ENCODE measurements at places on chromosomes 5 and 9.

DNA sequence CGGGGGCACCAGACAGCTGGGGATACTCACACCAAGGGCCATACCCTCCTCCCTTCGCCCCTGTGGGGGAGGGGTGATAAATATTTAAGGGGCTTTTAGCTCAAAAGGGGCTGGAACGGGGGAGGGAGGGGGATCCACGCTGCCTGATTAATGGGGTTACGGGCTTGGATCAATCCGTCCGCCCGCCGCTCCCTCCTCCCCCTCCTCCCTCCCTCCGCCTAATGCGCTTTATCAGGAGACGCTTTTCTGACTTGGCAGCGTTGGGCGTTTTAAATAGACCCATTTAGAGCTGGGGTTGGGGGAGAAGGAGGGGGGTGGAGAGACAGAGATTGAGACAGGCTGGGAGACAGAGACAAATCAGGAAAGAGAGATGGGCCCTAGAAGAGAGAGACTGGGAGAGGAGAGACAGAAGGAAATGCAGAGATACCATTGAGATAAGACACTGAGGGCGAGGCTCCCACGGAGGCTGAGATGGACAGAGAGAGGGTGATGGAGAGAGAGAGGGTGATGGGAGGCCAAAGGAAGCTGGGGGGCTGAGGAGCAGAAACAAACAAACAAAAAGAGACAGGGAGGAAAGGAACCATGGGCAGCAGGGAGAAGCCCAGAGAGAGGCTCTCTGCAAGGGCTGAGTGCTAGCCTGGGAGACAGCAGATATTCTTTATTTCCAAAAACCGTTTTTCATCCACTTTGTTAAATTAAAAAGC lies 10.3 kb downstream of the CNTFR start:
- no peak for DNase-seq

DNA sequence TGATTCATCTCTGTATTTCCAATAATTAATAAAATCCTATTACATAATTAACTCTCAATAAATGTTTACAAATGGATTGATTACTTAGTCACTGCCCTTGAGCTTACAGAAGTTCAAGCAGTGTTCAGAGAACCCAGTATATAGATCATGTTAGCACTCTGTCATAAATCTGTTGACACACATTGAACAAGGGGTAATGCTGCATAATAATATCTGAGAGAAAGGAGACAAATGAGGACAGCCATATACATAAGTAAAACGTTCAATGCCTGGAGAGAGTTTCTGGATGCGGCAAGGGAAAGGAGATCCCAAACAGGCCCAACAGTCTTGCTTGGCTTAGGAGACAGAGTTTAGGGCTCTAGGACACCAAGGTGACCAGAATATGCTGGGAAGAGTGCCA lies 270.2 kb downstream of the FBXL17 start:
- DNase-seq, result no peak

DNA sequence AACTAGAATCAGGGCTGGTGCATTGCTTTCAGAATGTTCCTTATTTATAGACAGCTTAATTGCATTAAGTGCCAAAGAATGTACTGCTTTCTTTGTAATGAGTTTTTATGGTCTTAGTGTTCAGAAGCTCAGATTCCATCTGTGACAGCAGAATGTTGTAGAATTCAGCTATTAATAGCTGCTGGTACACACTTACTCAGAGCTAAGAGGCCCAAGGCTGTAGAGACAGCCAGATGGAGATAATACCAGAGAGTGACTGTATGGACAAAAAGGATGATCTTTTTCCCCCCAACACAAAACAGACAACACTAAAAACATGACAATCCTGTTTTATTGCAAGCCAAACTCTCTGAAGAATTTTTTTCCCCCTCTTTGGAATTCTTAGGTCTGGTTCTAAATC lies 50.2 kb downstream of the PPP2R2B start:
- no peak for DNase-seq

- DNase-seq, result no peak
Measured at GRCh38 chr5:97543166-97543565, 360.1 kb upstream of the RIOK2 start.

- no peak for DNase-seq
Measured at GRCh38 chr9:123562844-123563346, 206.9 kb downstream of the CRB2 start.

- no peak for DNase-seq
Measured at GRCh38 chr9:110006657-110007056, 201.3 kb downstream of the C9orf152 start.

DNA sequence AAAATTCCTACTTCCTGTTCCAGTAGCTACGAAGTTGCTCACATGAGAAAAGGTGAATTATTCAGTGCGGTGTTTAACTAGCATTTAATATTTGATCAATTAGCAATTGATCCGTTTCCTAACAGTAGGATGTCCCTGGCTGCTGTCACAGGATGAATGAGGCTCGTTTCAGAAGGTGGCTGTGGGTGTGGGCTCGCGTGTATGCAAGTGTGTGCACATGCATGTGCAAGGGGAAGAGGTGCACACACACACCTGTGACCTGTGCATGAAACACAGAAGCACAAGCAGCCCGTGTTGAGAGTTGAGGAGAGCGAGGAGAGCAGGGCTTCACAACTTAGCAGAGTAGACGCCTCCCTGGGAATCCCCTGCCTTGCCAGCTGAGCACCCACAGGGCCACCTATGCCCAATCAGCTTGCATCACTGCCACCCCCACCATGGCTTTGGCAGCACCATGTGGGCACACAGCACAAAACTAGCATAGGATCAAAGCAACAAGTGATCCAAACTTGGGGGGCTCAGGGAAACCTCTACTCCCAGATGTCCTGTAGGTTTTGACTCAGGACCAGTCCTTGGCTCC lies 107.2 kb downstream of the C5orf15 start:
- no peak for DNase-seq

GRCh38 chr5:129096382-129096991 lies 1.9 kb downstream of the ISOC1 start:
- DNase-seq, result no peak

DNA sequence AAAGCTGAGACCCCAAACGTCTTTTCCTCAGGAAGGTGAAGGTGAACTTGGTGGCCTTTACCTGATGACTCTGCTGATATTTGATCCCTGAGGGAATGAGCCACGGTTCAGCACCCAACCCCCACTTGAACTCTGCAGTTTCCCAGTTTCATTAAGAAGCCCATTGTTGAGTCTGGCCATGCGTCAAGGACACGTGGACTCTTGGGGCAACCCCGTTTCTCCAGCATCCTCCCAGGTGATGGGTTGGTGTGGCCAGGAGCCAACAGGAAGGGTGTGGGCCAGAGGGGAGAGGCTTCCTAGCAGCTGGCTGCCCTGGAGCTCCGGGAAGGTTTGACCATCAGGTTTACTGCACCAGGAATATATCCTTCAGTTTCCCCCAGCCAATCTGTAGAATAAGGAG lies 59.5 kb upstream of the GNE start:
- no peak for DNase-seq

GRCh38 chr9:114968671-114969070 lies 38.3 kb upstream of the TNFSF8 start:
- DNase-seq, result no peak

DNA sequence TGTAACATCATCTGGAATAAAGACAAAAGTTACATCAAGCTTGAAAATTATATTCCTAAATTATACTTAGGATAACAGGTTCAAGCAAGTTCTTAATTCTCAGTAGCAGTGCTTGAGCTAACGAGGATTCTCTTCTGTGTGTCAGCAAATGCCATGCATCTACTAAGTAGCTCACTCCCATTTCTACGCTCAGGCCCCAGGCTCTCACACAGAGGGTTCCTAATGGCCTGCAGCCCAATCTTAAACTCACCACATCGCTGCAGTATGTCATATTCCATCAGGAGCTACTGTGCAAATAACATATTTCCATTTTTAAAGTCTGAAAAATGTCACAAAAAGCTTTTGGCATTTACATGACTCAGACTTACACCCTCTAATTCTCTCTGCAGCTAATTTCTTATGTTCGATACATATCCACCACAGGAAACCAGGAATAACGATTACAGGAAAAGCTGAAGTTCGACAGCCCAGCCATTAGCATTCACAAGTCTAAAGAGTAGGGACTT lies 474.8 kb downstream of the EFNA5 start:
- no peak for DNase-seq

DNA sequence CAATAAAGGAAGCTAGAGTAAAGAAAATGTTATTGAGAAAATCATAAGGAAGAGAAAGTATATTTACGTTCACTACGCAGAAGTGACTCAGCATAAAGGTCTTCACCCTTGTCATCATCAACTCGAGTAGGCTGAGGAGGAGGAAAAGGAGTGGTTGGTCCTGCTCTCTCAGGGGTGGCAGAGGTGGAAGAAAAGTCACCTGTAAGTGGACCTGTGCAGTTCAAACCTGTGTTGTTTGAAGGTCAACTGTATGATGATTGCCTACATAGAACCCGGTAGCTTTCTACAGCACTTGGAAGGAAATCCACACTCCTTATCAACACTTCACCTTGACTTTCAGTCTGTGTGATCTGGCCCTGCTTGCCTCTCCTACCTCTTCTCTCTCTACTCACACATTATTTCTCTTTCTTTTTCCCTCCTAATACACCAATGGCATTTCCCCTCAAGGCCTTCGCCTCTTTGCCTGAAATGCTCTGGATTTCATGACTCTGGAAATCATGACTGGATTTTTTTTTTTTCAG lies 109.3 kb upstream of the CPEB4 start:
- no peak for DNase-seq

DNA sequence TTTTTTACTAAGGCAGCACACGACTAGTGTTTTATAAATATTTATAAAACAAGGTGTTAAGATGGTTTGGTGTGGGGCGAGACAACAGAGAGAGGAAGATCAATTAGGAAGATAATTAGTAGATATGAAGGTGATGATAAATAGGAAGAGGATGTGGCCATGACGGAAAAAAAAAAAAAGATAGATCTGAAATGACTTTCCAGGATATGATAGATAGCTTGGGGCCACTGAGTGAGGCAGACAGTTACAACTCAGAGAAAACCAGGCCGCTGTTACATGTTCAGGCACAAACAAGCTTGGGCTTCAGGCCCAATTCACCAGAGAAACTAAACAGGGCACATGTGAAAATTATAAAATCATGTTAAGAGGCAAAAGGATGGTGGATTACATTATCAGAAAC lies 43.2 kb downstream of the KIAA0825 start:
- no peak for DNase-seq

DNA sequence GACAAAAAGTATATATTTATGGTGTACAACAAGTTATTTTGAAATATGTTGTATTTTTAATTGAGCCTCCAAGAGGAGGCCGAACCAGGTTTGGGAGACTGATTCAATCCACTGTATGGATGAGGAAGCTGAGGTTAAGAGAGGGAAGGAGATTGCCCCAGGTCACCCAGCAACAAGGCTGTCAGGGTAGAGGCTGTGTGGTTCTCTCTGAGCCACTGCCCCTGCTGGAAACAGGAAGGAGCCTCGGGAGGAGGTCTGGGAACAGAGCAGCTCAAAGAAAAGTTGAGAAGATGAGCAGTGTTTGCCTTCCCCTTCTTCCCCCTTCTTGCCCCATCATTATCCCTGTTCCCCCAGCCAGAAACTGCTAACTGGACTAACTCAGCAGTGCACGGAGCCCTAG lies 6.6 kb upstream of the FAT2 start:
- no peak for DNase-seq

DNA sequence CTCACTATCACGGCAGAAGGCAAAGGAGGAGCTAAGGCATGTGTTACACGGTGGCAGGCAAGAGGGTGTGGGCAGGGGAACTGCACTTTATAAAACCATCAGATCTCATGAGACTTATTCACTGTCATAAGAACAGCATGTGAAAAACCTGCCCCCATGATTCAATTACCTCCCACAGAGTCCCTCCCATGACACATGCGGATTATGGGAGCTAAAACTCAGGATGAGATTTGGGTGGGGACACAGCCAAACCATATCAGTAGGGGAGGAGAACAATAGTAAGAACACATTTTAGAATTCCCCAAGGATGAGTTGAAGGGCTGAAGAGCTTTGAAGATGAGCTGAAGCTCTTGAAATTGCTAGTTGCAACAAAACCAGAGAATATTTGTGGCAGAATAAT lies 287.9 kb downstream of the SMARCA2 start:
- DNase-seq, result no peak

DNA sequence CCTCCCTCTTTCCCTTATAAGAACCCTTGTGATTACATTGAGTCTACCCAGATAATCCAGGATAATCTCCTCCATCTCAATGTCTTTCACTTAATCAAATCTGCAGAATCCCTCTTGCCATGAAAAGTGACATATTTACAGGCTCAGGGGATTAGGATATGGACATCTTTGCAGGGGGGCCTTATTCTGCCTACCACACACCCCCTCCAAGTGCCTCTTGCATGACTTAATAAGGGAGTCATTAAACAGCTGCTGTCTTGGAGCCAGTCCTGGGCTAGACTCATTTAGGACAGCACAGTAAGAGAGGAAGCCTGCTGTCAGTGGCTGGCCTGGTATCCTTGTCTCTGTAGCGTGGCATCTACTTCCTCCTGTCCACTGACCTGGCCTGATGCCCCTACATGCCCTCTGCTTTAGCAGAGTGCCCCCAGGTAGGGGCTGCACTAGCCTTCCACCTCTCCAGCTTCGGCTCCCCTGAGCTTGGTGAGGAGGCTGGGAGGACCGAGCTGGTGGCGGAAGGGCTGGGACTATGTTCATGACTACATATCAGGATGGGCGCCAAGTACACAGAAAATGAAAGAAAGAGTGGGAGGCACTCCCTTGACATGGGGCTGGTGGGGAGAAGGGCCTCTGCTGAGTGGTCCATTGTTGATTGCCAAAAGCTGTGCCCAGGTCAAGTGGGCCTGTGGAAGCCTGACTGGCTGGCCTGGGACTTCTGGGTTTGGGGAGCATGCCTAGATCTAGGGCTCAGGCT lies 17.2 kb downstream of the ENHO start:
- no peak for DNase-seq

GRCh38 chr5:115384587-115385375 lies 88.3 kb upstream of the CCDC112 start:
- no peak for DNase-seq

- DNase-seq, result no peak
Measured at GRCh38 chr5:81226286-81226685, 6.8 kb upstream of the CKMT2 start.

- DNase-seq, result no peak
Measured at GRCh38 chr5:105754056-105754455, 1916.7 kb downstream of the EFNA5 start.

GRCh38 chr9:88998911-88999310 lies 7.6 kb downstream of the S1PR3 start:
- DNase-seq, result no peak

- no peak for DNase-seq
Measured at GRCh38 chr5:173320259-173320658, 8.0 kb downstream of the STC2 start.

DNA sequence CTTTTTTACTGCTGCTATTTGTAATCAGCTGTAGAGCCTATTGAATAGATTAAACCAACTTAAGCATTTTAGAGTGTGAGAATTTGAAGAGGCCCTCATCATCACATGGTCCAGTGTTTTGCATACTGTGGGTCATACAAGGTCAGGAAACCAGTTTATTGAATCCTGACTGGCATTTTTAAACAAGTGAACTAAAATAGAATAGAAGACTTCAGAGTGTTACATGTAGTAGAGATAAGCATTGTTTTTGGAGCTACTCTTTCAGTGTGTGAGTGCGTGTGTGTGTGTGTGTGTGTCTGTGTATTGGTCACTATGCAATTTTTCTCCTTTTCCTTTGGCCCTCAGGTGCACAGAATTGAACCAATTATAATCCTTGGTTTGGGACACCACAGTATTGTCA lies 114.4 kb downstream of the SLC28A3 start:
- no peak for DNase-seq

Data from activated CD4-positive, CD25-positive, alpha-beta regulatory T cell treated with anti-CD3 and anti-CD28 coated beads, Interleukin-2, amount 50 U/mL, for 16 hours (primary cell).